ENCODE measurements at places on chromosomes 4 and X.

DNA sequence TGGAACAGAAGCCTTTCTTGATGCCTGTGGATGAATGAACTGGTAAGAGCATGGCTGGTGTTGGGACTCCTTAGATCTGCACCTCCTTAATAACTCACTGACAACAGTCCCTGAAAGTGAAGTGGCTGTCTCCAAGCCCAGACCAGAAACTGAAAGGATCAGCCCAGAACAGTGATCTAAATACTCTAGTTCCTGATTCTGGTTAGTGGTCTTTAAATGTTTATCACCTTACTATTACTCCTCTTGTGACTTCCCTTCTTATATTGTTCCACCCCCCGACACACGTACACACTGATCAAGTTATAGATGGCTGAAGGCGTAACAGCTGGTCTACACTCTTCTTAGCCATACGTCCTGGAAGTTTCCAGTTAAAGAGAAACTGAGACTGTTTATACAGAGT lies 33.8 kb upstream of the ARMCX2 start:
- DNase-seq: no peak

- DNase-seq: no peak
Observed at GRCh38 chr4:27003642-27004113, 143.0 kb downstream of the STIM2 start.

DNA sequence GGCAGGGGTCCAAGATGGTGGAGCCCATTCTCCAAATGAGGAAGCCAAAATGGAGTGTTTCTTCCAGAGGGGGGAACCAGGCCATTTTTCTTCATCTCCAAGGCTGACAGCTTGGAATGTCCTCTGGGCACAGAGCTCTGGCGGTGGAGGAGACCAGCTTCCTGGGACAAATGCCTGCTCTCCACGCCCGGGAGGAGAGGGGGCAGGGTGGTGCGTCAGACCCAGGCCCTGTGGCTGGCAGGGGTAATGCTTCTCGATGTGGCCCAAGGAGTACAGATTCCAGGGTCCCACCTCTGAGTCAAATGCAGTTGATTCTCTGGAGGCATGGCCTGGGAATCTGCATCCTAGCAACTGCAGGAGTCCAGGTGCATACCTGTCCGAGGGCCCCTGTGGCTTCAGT lies 44.6 kb upstream of the ADRA2C start:
- DNase-seq: no peak

GRCh38 chrX:149568701-149569296 lies 18.5 kb downstream of the MAGEA9B start:
- no peak for DNase-seq

DNA sequence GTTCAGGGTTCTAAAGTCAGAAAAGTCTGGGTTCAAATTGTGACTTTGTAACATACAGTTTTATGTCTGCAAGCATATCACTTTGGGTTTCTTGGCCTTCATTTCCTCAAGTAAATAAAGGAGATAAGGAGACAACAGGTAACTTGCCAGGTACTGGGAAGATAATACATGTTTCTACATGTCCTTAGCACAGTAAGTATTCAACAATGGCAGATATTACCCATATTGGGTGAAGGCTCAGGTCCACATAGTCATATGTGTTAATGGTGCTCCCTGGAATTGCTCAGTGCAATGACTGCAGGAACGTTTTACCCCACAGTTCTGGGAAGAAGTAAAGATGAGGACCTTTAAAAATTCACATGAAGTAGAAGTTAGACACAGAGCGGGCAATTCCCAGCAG lies 35.8 kb upstream of the GAB1 start:
- DNase-seq: no peak

DNA sequence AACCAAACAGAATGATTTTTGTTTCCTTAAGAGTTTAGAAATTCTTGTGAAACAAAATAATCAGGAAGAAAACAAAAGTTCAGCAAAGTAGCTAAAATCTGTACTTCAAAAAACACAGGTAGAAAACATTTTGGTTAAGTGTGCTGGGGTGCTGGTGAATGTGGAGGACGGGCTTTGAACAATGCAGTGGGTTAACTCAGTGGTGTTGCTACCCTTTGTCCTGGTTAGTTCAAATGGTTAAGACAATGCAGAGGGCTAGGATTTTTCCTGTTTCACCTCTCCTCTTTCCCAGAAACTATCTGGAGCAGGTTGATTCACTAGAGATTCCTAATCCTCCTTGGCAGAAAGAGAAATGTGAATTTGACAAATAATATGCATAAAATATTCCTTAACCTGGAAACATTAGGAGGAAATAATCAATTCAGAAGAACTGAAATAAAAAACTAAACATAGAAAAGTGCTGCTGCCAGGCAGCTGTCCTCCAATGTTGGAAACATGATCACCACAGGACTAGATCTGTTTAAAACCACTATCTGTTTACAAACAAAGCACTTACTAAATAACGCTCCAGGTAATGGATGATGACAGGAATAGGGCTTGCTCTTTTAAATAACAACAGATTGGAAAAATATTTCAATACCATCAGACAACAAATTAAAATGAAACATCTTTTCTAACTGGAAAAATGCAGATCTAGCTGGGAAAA lies 148.9 kb downstream of the MAML3 start:
- DNase-seq: no peak

DNA sequence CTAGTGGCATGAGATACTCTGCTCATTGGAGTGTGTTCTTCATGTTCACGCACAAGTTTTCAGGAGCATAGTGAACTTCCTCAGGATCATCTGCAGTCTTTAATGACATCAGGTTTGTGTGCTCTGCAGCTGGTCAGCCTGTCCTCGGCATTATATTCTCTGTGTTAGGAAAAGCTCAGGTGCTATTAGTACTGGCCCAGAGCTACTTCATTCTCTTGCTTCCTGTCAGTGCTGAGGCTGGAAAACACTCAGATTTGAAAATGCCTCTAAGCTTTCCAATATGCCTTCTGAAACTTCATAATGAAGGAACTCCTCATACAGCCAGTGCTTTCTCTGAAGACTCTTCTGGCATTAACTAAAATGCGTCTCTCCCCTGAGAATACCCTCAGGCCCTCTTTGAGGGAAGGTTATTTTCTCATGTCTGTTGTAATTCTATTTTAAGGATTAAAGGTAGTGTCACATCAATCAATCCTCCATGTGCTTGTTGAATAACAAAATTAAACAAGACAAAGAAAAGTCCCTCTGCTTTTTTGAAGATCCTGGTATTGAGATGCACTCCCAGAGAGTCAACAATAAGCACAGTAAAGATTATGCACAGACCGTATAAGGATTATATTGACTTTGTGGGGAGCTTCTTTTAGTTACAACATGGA lies 666.4 kb downstream of the ADGRL3 start:
- DNase-seq: no peak

- no peak for DNase-seq
Observed at GRCh38 chrX:4787971-4788370, 1074.5 kb upstream of the PRKX start.

DNA sequence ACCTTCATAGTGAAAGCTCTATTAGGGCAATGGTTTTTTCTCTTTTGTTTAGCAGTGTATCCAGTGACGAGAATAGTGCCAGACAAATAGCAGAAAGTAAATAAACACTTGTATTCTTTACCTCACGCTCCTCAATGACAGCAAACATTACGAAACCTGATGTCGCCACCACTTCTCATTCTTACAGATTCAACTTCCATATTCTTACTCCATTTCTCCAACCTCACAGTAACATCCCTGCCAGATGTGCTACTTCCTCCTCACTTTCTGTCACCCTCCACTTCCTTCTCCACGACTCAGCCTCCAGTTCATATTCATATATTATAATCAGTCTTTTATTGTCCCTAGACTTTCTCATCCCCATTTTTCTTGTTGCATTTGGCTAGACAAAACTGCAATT lies 1956.2 kb upstream of the AGA start:
- DNase-seq: no peak

DNA sequence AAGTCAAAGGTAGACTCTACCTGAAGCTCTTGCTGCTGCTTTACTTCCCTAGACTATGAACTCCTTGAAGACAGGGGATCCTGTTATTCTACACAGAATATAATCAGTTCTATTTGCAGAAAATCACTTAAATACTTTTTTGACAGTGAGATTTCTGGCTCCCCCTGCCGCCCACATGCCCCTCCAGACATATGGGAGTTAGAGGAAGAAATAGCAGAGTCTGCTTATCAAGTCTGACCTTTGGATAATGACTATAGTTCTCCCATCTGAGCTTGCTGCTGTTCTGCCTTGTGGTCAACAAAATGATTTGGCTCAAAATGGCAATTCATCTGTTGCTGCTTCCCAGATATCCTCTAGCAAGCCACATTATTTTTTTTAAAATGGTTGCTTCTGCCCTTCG lies 101.1 kb downstream of the ENOX2 start:
- DNase-seq: no peak

DNA sequence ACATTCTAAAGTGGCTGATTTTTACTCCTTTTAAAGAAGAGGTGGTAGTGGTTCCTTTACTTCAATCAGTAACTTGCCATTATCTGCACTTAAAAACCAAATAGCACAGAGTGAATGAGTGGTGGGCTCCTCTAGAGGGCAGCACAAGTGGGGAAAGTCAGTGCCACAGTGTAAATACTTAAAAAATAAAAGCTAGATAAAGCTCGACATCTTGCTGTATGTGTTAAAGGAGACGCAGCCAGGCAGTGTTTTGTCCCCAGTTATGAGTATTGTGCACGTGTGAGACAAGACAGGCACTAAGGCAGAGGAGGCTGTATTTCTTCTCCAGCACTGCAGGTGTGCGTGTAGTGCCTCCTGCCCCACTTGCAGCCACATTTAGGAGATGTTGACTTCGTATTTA lies 24.6 kb downstream of the NAP1L5 start:
- DNase-seq: peak; percentile 46

- DNase-seq: no peak
Observed at GRCh38 chr4:143232277-143232676, 47.6 kb downstream of the USP38 start.

DNA sequence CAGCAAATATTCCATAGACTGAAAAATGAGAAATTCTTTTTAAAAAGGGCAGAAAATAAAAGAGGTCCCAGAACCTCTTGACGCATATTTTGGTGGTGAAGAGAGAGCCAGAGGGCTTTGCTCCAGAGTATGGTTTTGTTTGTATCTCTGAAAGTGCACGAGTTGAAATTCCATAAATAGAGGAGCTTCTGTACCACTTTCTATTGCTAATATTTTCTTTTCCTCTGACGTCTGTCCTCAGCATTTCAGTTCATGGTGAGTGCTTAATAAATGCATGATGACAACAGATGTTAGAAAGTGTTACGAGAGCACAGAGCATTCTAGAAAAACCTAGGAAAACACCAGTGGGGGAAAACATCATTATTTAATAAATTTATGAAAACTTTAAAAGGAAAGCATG lies 145.6 kb downstream of the AMELX start:
- DNase-seq: no peak

- no peak for DNase-seq
Observed at GRCh38 chr4:189313861-189314513, 626.7 kb upstream of the FRG1 start.

- no peak for DNase-seq
Observed at GRCh38 chr4:24240655-24241054, 343.7 kb downstream of the DHX15 start.

DNA sequence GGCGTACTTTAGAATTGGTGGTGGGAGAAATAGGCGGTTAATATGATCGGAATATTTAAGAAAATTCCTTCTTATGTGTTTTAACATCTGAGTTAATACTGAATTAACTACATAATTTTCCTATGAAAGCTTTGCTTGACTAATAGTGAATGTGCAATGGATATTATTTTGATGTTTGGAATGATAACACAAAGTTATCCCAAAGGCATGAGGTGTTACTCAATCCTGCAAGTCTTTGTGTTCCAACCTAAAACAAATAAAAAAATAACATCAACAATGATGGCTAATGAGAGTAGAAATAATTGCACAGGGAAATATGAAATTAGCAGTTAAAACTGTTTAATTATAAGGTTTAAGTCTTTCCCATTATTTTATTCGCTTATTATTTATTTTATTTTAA lies 183.6 kb upstream of the ARSJ start:
- DNase-seq: no peak

DNA sequence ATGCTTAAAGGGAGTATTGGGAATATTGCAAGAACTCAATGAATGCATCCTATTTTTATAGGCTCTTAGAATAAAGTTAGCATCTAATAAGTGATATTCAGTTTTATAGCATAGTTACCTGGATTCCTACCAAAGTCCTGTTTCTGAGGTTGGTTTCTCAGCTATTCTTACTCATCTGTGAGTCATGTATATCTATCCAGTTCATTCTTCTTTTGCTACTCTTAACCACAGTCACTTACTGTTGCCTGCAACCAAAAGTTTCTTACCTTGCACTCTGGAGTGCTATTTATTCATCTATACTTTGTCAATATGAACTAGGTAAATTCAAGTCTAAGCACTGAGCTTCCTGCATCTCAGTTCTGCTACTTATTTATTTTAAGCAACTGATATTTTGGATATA lies 322.5 kb downstream of the HS3ST1 start:
- no peak for DNase-seq

GRCh38 chr4:112127048-112127637 lies 18.1 kb upstream of the FAM241A start:
- no peak for DNase-seq

DNA sequence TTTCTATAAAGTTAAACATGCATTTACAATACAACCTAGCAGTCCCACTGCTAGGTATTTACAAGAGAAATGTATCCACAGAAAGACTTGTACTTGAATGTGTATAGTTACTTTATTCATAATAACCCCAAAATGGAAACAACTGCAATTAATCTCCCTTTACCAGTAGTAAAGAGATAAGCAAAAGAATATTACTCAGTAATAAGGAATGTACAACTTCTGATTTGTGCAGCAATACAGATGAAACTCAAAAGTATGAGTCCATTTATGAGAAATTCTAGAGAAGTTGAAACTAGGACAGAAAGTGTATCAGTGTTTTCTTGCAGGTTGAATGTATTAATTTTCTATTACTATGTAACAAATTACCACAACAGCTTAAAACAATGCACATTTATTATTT lies 15.2 kb downstream of the USP53 start:
- DNase-seq: no peak

DNA sequence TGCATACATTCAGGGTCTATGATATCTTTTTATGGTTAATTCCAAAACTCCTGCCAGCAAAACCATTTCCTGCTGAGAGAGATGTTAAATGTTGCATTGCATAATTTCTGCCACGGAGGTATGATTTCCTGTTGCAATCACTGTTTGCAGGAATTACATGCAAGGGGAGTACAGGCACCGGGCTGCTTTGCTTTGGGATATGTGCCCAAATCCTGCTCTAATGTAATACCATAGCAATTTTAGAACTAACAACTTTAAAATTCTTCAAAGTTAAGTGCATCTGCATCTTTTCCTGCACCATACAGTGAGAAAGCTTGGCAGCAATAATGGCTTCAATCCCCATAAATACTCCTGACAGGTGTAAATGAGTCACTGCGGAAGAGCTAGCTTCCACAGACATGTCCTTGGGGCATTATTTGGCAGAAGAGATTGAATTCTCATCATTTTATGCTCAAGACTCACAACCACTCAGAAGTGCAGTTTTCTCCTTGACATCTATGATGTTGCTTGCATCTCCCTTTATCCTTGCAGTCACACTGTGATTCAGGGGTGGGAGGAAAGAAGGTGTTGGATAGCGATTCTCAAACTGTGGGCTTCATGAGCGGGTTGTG lies 29.6 kb downstream of the TRIM2 start:
- peak; percentile 93 for DNase-seq
